ENCODE measurements at places on chromosomes 5 and 9. TPM values are rescaled to one million over a fixed set of nuclear protein-coding genes. Genes with fewer than 3 reads are reported as not detected.

DNA sequence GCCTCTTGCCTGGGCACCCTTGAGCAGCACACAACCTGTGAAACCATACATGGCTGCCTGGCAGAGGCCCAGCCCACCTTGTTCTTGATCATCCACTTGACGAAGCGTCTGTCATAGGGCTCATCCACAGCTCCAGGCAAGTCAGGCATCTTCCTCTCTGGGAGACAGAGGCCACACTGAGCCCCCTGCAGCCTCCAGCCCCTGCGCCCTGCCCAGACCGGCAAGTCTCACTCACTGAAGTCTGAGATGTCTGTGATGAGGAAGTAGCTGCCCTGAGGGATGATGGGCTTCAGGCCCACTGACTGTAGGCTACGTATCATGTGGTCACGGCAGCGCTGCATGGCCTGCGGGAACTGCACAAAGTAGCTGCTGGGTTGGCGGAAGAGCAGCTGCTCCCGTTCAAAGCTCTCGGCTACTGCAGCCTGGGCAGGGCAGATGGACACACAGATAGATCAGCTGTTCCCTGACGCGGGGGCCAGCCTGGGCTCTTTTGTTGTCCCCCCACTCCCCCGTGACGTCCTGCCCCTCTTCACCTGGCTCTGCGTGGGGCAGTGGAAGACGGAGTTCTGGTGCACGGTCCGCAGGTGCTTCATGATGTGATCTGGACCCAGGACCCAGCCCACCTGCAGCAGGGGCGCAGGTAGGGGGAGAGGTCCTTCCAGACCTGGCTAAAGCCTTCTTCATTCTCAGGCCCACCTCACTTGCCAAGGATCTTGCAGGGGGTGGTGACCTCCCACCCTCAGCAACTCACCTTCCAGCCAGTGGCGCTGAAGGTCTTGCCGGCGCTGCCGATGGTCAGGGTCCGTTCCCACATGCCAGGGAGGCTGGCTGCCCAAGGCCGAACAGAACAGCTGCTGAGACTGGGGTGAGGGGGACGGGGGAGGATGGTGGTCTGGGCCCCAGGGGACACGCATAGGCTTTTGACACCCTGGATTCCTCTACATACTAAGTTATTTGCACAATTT lies 5.9 kb upstream of the SPOUT1 start:
- DNase-seq = no peak
- no peaks in the 10 kb centered on the region for H3K4me1 ChIP-seq
- H3K4me3 ChIP-seq = no peak overlapping the region
- H3K27ac ChIP-seq = no peak overlapping the region
- no peaks in the 10 kb centered on the region for H3K27me3 ChIP-seq

The HRCT1 gene
- total RNA-seq = not detected

DNA sequence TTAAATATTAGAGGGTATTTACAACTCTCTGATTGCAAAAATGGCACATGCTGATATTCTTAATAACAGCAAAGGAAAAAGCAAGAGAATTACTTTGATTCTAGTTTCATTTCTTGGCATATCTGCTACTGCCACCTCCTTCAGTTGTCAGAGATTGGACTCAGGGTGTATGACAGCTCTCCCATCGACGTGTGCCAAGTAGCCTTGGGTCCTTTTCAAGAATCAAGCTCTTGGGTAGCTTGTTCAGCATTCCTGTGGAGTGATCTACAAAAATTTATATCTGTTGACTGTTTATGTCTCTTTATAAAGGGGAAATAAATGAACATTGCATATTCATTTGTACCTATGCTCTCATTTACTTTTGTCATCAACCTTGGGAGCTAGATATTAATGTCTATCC lies 315.6 kb downstream of the PRR16 start:
- no peaks in the 10 kb centered on the region for H3K27me3 ChIP-seq
- no peak overlapping the region for H3K27ac ChIP-seq
- no peaks in the 10 kb centered on the region for H3K4me1 ChIP-seq

- H3K27me3 ChIP-seq = no peaks in the 10 kb centered on the region
- H3K27ac ChIP-seq = no peak overlapping the region
- no peak overlapping the region for H3K4me3 ChIP-seq
- DNase-seq = no peak
- H3K36me3 ChIP-seq = no peaks in the 10 kb centered on the region
Measured at GRCh38 chr5:34047774-34048572, 5.0 kb upstream of the C1QTNF3 start.

GRCh38 chr9:135993765-135994500 lies 32.8 kb upstream of the UBAC1 start:
- peaks cover 27% of the 10 kb centered on the region for H3K4me1 ChIP-seq
- DNase-seq = no peak
- H3K36me3 ChIP-seq = no peaks in the 10 kb centered on the region
- no peaks in the 10 kb centered on the region for H3K27me3 ChIP-seq
- H3K27ac ChIP-seq = no peak overlapping the region
- H3K4me3 ChIP-seq = no peak overlapping the region

Data from CD8-positive, alpha-beta memory T cell (primary cell).